ENCODE measurements at places on chromosomes 2 and 18.
A peak's percentile ranks its signal among the peaks of the same experiment; 100 is the strongest.

GRCh38 chr2:239883326-239884050 is 141.7 kb downstream of the NDUFA10 start:
- DNase-seq: no peak

- DNase-seq: no peak
Observed at GRCh38 chr2:223930103-223930976, 14.8 kb downstream of the WDFY1 start.

GRCh38 chr2:236867441-236868260 is 218.0 kb upstream of the COPS8 start:
- no peak for DNase-seq

- no peak for DNase-seq
Observed at GRCh38 chr2:111702804-111703196, 181.2 kb downstream of the ANAPC1 start.

DNA sequence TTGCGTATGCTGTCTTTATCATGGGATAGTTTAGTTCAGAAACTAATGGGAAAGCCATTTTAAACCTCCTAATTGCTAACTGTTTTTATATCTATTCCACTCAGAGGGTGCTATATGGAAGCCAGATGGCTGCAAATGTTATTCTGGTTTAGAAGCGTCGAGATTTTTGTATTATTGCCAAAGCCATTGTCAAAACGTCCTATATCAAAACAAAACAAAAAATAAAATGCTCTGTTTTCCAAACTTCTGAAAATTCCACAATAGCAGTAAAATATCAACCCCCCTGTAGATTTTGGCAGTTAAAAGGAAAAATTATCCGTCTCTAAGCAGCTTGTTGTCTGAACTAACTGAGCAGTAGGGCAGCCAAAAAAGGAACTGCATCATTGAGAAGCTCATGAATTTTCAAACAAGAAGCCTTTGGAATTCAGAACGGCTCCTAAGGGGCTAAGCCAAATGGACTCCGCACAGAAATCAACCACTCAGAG is 195.4 kb upstream of the CWC22 start:
- DNase-seq: no peak

DNA sequence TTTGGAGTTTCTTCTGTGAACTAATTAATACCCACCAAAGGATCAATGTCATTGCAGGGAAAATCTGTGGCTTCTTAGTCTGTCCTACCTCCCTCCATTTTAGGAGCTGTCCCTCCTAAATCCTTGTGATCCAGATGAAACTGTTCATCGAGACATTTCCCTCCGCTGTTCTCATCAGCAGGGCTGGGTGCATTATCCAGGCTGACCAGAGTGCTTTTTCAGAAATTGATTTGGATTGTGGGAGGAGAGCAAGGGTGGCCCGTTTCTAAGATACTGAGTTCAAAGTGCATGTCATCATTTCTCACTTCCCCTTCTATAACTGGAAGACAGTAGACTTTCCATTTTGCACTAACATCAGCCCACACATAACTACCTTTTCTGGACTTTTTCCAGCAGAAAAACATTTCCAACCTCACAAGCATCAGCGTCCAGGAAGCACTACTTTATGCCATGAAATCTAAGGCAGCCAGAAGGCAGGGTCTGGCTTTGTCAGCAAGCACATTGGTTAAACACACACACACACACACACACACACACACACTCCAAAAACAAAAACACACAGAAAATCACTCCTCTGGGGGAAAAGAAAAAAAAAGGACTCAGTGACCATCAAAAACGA is 94.1 kb downstream of the ANKRD44 start:
- no peak for DNase-seq

DNA sequence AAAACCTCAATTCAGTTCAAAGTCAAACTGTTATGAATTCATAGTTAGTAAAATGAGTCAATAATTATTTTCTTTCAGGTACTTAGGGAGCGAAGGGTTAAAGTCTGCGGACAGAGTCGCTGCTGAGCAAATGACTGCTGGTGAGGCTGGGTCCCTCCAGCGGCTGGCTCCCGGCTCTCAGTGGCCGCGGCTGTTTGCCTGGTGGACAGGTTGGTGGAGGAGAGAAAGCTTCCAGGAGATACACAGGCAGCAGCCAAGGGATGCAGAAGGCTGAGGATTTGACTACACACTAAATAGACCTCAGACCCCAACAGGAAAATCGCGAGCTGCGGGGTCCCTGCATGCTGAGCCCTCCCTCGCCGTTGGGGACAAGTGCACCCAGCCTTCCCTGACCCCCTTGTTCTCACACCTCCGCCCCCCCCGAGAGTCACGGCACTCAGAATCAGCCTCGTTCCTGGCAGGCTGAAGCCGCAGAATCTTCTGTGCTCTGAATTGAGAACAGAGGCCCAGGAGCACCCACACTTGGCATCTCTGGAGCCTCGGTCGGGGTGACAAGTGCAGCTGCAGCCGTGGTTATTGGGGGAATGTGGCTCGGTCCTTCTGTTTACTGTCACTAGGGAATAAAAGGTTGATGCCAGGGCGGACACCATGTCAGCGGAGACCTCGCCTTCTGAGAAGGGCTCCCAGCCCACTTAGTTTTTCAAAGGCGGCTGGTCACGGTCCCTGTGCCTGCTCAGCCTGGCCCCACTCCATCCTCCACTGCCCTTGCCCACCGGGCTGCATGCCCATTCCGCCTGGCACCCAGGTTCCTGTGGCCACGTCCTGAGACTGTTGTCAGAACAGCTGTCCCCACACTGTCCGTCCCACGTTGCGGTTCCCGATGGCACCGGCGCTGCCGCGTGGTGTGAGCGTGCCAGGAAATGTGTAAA is 74.0 kb downstream of the SLC66A2 start:
- no peak for DNase-seq

DNA sequence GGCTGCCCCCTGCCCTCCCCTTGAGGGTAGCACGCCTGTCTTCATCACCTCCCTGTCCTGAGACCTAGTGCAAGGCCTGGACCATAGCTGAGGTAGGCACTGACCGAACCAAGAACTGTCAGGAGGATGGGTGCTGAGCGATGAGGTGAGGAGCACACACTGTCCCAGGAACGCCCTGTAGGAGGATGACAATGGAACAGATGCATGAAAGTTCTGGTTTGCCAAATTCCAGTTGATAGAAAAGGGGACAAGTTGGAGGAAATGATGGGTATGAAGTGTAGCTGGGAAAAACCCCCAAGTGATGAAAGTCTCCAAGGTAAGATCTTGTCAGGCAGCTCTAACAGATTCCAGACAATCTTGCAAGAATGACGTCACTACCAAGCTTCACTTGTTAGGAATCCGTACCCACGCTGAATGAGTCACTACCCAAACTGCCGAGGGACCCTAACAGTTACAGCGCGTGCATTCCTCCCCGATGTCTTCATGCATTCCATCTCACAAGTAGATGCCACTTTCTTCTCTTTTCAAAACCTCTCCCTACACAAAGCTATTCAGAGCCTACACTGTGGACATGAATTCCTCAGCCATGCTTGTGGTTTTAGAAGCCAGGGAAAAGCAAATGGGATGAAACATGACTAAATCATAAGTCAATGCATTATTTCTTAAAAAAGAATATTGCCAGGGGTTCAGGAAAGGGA is 27.6 kb downstream of the MRPL33 start:
- no peak for DNase-seq

GRCh38 chr18:49752095-49752457 is 61.3 kb downstream of the ACAA2 start:
- no peak for DNase-seq

- DNase-seq: no peak
Observed at GRCh38 chr2:22442051-22442450, 942.9 kb upstream of the KLHL29 start.

GRCh38 chr2:127913808-127914457 is 28.2 kb upstream of the AMMECR1L start:
- DNase-seq: no peak

- DNase-seq: no peak
Observed at GRCh38 chr2:100733391-100734187, 86.3 kb upstream of the NPAS2 start.

DNA sequence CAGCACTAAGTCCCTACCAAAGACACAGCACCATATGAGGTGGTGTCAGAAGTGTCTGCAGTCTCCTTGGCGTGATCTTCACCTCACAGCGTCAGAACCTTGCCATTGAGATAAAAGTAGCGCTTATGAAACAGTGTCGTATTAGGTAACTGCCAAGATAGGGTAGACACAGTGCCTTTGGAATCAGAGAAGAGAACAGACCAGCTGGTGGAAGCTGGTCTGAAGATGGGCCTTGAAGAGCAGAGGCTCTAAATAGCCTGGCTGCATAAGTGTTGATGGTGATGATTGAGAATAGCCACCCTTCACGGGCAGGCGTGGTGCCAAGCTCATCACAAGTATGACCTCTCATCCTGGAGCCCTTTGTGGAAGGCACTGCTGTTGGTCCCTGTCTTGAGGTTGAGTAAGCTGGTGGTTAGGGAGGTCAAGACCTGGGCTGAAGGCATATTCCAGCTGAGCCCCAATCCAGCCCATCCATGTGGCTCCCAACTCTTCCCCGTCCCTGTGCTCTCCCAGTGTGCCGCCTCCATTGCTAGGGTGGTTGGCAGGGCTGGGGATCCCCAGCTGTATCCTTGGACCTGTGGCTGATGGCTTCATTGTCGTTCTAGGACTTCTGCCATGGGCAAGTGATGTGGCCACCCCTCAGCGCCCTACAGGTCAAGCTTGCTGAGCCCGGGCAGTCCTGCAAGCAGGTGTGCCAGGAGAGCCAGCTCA is 187.4 kb downstream of the MGAT5 start:
- no peak for DNase-seq

- DNase-seq: no peak
Observed at GRCh38 chr2:18536100-18536499, 24.4 kb downstream of the RDH14 start.

DNA sequence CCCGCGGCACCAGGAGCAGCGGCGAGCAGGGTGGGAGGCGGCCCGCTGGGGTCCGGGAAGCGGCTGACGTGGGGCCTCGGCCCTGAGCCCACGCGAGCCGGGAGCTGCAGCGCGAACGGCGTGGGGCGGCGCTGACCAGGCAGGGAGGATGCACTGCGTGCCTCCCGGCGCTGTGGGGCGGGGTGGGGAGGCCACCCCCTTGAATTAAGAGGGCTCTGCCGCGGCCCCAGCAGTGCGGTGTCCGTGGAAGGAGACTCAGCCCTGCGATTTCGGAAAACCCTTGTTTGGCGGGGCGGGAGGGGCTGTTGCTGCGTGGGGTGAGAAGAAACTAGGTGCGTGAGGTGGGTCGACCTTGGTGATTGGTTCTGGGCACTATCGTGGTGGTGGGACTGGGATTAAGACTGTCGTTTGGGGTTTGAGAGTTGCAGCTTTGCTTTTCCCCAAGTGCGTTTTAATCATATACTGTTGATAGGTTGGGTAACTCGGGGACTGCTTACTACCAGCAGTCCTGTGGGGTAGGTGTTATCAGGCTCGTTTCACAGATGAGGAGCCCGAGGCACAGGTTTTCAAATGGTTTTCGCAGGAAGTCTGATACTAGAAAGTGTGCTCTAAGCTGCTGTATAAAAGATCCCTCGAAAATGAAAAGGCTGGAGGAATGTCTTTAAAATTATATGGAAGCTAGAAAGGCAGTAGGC is 722 bp downstream of the ACSL3 start:
- DNase-seq: peak; percentile 9

- no peak for DNase-seq
Observed at GRCh38 chr2:221337957-221338685, 234.0 kb downstream of the EPHA4 start.

- DNase-seq: no peak
Observed at GRCh38 chr2:7057865-7058400, 140.7 kb downstream of the RNF144A start.

DNA sequence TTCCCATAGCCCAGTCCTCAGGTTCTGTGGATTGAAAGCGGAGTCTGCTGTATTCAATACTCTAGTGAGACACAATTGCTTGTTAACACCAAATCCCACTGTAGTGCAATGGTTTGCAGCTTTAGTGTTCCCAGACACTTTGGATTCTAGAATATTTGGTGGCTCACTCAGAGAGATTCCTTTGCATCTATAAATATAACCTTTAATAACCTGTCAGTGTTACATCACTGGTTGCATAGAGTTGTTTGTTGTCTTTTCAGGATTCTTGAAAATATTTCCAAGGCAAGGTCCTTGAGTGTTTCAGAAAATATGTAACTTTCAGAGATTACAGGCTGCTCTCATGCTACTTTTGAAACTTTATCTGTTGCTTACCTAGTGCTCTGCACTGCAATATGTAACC is 157.5 kb downstream of the ZEB2 start:
- DNase-seq: no peak

GRCh38 chr2:96843538-96844268 is at the start of gene ANKRD23:
Gene ANKRD23, minus strand, starts transcription at chr2:96844021. Its CDS starts 29 bp downstream, at chr2:96843992.
- no peak for DNase-seq

DNA sequence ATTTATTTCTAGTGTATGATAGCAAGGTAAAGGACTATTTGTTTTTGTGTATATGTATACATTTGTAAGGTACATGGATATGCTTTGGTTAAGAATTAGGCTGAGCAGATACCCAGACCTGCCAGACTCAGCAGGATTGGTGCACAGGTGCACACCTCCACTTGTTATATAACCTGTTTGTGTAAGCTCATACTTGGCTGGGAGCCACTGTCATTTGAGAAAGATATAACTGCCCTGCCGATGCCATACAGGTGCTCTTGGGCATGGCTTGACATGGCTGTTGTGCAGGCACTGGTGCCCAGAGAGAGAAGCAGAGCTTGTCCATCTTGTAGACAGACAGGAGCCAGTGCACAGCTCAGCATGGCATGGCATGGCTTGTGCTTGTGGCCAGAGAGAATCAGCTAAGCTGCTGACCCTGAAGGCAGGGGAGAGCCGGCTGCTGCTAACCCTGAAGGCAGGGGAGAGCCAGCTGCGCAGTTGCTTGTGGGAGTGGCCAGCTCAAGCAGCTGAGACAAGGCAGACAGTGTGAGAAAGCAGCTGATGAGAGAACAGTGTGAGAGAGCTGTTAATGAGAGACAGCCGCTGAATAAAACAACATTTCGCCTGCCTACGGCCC is 136.5 kb downstream of the RNF144A start:
- no peak for DNase-seq

DNA sequence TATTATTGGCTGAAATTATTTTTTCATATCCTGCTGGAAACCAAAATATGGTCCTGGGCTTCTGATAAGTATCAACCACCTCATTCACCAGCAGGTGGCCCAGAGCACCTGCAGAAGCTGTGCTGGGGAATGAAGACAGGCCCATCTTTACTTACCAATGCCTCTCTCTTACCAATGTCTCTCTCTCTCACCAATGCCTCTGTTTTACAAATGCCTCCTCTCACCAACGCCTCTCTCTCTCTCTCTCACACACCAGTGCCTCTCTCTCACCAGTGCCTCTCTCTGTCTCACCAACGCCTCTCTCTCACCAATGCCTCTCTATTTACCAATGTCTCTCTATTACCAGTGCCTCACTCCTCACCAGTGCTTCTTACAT is 2.3 kb upstream of the MAL start:
- DNase-seq: peak; percentile 56

- DNase-seq: no peak
Observed at GRCh38 chr18:56221195-56222065, 417.0 kb downstream of the TXNL1 start.
